Thoracic aorta endothelial cell (primary cell): ENCODE measurements at places on chromosomes 16 and 17. TPM values are rescaled to one million over a fixed set of nuclear protein-coding genes. Genes with fewer than 3 reads are reported as not detected.

Gene EFCAB5
- total RNA-seq: 0.13 and 0.36 TPM in 2 replicates

Gene WSCD1
- total RNA-seq: 49.9 and 53.8 TPM in 2 replicates

Gene PIRT
- total RNA-seq: not detected in 2 replicates

Gene HNF1B
- total RNA-seq: not detected in 2 replicates

Gene HAS3
- total RNA-seq: 0.40 and 1.2 TPM in 2 replicates

Gene TBC1D3H
- total RNA-seq: not detected in 2 replicates

Gene LGALS9C
- total RNA-seq: not detected in 2 replicates

Gene FBXW10
- not detected in 2 replicates for total RNA-seq

Gene OTOP2
- total RNA-seq: not detected in 2 replicates

Gene KRT40
- total RNA-seq: not detected in 2 replicates

Gene SLC12A3
- not detected in 2 replicates for total RNA-seq

Gene TNP2
- not detected in 2 replicates for total RNA-seq

Gene CHST6
- total RNA-seq: 0.40 and 1.3 TPM in 2 replicates
